ENCODE measurements at places on chromosomes 1 and 21.

DNA sequence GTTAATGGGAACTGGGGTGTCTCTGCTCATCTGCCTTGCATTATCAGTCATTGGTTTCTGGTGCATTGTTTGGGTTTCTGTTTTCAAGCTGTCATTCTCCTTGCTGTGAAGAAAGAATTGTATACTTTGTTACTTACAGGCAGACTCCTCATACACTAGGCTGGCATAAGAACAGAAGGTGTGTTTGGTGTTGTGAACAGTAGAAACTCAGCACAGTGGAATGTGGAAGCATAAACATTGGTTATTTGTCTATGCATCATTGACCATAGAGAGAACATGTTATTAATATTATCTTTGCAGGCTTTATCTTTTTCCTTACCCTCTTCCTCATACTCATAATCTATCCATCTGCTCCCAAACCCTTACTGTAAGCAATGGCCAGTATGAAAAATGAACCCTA, 18.2 kb downstream of the C1orf87 start:
- DNase-seq = no peak

- DNase-seq = no peak
Measured at GRCh38 chr1:234253732-234254131, 119.5 kb upstream of the COA6 start.

GRCh38 chr1:67599085-67599484, 85.9 kb upstream of the GADD45A start:
- no peak for DNase-seq

GRCh38 chr1:155131856-155132255, 3.8 kb upstream of the SLC50A1 start:
- DNase-seq = no peak

DNA sequence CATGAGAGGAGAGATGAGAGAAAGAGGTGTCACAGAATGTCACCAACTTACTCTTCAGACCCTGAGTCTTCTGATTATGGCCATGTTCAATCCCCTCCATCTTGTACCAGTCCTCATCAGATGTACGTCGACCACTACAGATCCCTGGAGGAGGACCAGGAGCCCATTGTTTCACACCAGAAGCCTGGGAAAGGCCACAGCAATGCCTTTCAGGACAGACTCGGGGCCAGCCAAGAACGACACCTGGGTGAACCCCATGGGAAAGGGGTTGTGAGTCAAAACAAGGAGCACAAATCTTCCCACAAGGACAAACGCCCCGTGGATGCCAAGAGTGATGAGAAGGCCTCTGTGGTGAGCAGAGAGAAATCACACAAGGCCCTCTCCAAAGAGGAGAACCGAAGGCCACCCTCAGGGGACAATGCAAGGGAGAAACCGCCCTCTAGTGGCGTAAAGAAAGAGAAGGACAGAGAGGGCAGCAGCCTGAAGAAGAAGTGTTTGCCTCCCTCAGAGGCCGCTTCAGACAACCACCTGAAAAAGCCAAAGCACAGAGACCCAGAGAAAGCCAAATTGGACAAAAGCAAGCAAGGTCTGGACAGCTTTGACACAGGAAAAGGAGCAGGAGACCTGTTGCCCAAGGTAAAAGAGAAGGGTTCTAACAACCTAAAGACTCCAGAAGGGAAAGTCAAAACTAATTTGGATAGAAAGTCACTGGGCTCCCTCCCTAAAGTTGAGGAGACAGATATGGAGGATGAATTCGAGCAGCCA, 8.0 kb downstream of the ELOA start:
- DNase-seq = no peak

- peak; percentile 26 for DNase-seq
Measured at GRCh38 chr1:222167111-222167510, 380.8 kb downstream of the HHIPL2 start.

GRCh38 chr1:180312926-180313325, 82.9 kb downstream of the LHX4 start:
- no peak for DNase-seq

GRCh38 chr1:110242062-110242461, 31.9 kb downstream of the KCNC4 start:
- DNase-seq = no peak

- DNase-seq = no peak
Measured at GRCh38 chr1:72281144-72281543, 1.2 kb downstream of the NEGR1 start.

GRCh38 chr1:41844255-41844654, 74.5 kb downstream of the HIVEP3 start:
- no peak for DNase-seq

- no peak for DNase-seq
Measured at GRCh38 chr21:32602099-32602498, 10.1 kb downstream of the CFAP298 start.

GRCh38 chr1:245046769-245047168, 108.0 kb upstream of the KIF26B start:
- no peak for DNase-seq

DNA sequence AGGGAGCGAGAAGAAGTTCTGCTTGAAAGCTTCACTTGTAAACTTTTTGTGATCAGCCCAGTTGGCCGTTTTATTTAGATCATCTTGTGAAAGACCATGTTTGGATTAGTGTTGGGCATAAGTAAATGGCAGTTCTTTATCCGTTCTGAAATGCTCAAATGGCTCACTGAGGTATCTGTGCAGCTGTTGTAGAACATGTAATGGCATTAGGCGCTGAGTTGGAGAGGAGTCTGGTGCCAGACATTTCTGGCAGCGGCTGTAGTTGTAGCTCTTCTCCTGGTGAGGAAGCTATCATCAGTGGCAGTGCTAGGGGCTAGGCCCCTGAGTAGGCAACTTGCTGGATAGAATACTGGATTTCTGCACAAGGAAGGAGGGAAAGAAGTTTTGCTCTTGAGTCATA, 321.6 kb downstream of the LMO4 start:
- peak; percentile 27 for DNase-seq

- no peak for DNase-seq
Measured at GRCh38 chr21:37568916-37569315, 202.3 kb downstream of the DYRK1A start.

- peak; percentile 40 for DNase-seq
Measured at GRCh38 chr21:45256912-45257672, 30.6 kb downstream of the POFUT2 start.

DNA sequence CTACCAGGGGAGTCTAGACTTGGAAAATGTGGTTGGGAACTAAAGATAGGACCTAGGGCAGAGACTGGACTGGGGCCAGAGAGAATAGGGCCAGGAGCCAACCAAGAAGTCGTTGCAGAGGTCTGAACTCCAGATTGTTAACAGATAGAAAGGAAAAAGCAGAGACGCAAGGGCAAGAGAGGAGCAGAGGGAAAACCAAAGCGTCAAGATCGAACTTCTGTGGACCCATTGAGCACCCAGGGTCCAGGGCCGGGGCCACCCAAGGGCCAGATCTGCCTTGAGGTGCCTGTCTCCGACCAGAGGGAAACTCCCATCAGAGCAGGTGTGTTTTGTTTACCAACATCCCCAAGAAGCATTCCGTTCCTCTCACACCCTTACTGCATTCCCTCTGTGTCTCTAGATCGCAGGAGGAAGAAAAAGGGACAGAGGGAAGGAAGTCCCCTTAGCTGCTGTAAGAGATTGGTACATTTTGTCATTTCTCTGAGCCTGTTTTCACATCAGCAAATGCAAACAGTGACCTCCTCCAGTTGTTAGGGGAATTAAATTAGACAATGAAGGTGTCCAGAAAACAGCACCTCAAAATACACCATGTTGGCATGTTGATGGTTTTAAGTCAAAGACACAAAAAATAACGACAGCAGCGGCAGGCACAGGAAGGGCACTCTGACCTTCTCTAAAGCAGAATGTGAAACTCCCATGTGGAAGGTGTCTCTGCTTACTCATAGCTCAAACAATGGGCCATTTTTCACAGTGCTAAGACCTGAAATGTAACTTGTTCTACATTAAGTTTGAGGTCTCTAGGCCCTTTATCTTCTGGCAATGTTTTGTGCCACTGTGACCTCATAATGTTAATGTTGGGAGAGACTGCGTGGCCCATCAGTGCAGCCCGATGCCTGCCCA, 105.8 kb upstream of the RAB4A start:
- no peak for DNase-seq

DNA sequence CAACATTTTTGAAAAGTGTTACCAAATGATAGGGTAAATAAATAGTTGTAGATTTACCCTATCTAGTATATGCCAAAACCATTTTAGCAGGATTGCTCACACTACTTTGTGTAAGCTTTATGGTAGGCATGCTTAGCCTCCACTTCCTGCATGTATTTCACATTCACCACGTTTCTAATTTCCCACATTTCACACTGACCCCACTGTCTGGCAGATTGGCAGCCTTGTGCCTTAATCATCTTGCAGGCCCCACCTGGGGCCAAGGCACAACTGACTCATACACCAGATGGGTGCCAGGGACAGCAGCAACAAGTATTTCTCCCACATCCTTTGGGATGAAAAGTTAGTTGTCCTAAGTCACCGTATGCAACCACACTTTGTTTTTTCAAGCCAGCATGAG, 21.2 kb upstream of the CENPF start:
- no peak for DNase-seq

GRCh38 chr1:78715181-78715661, 65.6 kb downstream of the IFI44 start:
- DNase-seq = peak; percentile 52

DNA sequence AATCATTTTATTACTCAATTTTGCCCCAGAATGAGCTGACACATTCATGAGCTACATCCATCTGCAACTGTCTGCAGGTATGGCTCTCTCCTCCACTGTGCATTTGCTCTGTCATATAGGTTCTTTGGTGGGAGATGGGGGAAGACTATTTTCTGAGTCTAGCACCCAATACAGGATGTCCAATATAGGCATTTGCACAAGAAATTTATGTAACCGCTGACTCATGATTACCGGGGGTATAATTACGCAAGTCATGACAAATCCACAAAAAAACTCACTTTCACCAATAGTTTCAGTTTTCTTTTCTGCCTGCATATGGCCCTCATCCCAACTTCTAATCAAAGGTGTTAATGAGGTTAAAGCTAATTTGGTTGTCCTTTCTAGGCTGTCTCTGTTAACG, 17.5 kb upstream of the VSIG8 start:
- peak; percentile 45 for DNase-seq

DNA sequence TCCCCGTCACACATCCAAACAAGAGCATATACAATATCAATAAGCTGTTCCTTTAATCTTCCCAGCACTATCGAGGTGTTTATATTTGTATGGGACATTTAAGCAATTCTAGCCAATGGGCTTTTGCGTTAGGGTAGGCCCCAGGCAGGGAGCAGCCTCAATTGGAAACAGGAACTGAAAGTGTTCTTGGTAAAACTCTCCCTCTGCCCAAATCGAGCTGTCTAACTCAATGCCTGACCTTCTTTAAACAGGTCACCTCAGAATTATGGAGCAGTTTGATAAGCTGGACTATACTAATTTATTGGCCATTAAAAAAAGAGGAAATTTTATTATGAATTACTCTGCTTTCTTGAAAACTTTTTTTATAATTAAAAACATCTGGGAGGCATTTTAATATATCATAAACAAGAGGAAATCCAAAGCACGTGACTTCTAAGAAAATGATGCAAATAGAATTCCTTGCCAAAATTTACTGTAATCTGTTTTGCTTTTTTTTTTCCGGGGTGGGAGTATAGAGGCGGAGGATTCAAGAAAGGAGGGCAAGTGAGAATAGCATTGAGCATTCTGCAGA, 498.1 kb downstream of the LMO4 start:
- DNase-seq = peak; percentile 94

- peak; percentile 7 for DNase-seq
Measured at GRCh38 chr1:223870617-223871574, 25.1 kb upstream of the TP53BP2 start.

DNA sequence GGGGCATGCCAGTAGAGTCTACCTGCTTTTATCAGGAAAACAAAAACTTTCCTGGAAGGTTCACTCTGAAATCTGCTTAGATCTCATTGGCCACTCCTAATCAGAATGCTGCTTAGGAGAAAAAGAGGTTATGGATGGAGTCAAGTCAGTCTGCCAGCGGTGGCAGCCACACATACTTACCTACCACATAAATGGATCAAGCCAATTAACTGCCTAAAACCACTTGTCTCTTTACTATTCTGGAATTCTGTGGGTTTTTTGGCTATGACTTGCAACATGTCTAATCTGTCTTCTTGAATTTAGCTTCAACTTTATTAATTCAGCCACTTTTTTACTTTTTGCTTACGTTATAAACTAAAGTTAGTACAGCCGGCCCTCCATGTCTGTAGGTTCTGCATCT, 140.2 kb upstream of the SERTAD4 start:
- DNase-seq = no peak

- peak; percentile 81 for DNase-seq
Measured at GRCh38 chr1:207286786-207287468, 34.6 kb upstream of the CD55 start.

DNA sequence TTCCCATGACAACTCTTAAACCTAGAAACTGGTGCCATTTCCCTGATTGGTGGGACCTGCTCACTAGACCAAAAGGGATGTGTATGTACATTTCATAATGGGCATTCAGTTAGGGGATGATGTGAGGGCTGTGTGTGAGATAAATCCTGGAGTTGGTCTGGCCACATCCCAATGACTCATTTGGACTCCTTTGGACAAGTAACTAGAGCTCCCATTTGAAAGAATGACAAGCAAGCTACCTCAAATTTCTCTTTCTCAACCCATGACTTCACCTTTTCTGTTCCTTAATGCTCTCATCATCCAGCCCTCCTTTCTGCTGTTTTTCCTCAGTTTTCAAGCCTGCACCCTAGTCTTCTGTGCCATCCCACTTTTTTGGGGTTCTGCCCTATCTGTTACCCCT, 27.9 kb downstream of the EBNA1BP2 start:
- DNase-seq = peak; percentile 9

DNA sequence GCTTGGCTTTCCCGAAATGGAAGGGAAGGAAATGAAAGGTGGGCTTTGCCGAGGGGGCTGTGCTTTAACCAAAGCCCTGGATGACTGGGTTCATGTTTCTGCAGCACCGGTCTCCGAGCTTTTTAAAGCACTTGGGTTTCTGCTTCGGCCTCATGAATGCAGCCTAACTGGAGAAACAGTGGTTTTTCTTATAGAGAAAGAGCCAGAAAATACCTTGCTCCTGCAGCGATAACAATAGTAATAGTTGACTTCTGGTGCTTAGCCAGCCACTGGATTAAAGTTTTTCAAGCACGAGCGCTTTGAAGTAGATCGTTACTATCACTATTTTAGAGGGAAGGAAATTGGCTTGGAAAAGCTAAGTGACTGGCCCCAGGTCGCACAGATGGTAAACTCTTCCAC, 500 bp upstream of the DOCK7 start:
- no peak for DNase-seq

- no peak for DNase-seq
Measured at GRCh38 chr1:97258597-97258996, 537.0 kb downstream of the PTBP2 start.

All from muscle of back (tissue), 13 donors.